ENCODE measurements at places on chromosomes 4 and X. TPM values are rescaled to one million over a fixed set of nuclear protein-coding genes. Genes with fewer than 3 reads are reported as not detected.

The SMIM31 gene
- total RNA-seq, result not detected

The SPATA4 gene
- 0.88 TPM for total RNA-seq

The CENPVL3 gene
- 0.70 TPM for total RNA-seq

The PRRG3 gene
- total RNA-seq, result 6.1 TPM

The MAGEC3 gene
- total RNA-seq, result not detected

The NR3C2 gene
- total RNA-seq, result 32.6 TPM

The GAGE2A gene
- not detected for total RNA-seq

The PNMA6F gene
- not detected for total RNA-seq

The HTR2C gene
- total RNA-seq, result 0.41 TPM

The PNCK gene
- total RNA-seq, result 6.5 TPM

The GUF1 gene
- total RNA-seq, result 27.2 TPM

The MAGEB3 gene
- total RNA-seq, result not detected

The CDX4 gene
- not detected for total RNA-seq

The C4orf50 gene
- 0.06 TPM for total RNA-seq

The MAGED4 gene
- 60.8 TPM for total RNA-seq

The SNCA gene
- total RNA-seq, result 80.4 TPM

The BMPR1B gene
- total RNA-seq, result 23.2 TPM

The DCAF16 gene
- 40.1 TPM for total RNA-seq

The SLC30A9 gene
- 73.1 TPM for total RNA-seq

The TMSB15A gene
- total RNA-seq, result 13.9 TPM

The CXorf51A gene
- total RNA-seq, result not detected

The LDB2 gene
- total RNA-seq, result 225 TPM

The PCDH18 gene
- total RNA-seq, result 207 TPM

The NELFA gene
- 39.2 TPM for total RNA-seq

The MAD2L1 gene
- total RNA-seq, result 19.3 TPM

The FGB gene
- 5.6 TPM for total RNA-seq

The BEND4 gene
- total RNA-seq, result 1.4 TPM

The COL25A1 gene
- total RNA-seq, result 27.4 TPM

The TLR3 gene
- total RNA-seq, result 9.6 TPM

The SOWAHB gene
- 7.1 TPM for total RNA-seq

All from metanephros (tissue), 2 donors.